Stimulated activated naive CD8-positive, alpha-beta T cell treated with anti-CD3 and anti-CD28 coated beads, Interleukin-15, amount 100 ng/mL, for 72 hours (primary cell): ENCODE measurements at places on chromosomes 7 and 10.
A peak's percentile ranks its signal among the peaks of the same experiment; 100 is the strongest.

DNA sequence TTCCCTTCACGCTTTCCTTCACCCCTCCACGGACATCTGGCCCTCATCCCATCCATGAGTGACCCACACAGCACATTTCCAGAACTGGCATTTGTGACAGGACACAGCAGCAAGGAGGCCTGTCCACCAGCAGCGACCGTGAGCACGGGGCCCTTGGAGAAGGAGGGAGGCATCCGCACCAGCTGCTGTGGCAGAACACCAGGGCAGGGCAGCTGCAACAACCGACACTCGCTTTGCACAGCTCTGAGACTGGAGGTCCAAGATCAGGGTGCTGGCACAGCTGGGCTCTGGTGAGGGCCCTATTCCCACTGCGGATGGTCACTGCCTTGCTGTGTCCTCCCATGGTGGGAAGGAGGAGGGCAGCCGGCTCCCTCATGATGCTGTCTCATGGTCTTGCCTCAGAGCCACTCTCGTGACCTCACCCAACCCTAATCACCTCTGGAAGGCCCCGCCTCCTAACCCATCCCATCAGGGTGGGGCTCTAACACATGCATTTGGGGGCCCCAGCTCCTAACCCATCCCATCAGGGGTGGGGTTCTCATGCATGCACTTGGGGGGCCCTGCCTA, 36.7 kb downstream of the PTPRN2 start:
- DNase-seq = no peak

- no peak for DNase-seq
Measured at GRCh38 chr7:55345292-55345691, 19.8 kb upstream of the LANCL2 start.

- no peak for DNase-seq
Measured at GRCh38 chr10:74797550-74797949, 28.9 kb upstream of the KAT6B start.

DNA sequence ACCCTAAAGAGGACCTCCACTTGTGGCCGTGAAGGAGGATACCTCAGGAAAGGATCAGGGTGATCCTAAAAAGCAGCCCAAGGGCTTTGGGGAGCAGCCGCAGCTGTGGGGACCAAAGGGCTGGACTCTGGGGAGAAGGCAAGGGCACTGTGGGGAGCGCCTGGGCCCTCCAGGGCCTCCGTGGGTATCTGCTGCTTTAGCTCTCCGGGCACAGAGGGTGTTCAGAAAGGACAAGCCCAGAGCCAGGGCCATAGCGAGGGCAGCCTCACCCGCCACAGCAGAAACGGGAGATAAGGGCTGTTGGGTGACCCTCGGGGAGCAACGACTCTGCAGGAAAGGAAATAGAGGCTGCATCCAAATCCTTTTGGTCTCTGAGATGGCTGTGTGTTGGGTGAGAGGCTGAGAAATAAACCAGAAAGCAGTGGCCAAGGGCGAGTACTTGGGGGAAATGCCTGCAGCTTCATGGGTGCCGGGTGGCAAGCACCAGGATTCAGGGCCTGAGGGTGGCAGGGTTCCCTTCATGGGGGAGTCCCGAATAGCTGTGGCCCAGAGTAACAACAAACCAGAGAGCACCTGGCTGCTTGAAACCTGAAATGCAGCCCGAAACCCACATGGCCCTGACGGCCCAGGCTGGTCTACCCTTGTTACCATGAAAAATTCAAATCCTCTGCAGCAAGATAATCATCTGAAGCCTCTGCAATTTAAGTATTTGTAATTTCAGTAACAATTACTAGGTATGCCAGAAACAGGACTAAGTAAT, 95.2 kb downstream of the VIPR2 start:
- no peak for DNase-seq

- DNase-seq = no peak
Measured at GRCh38 chr7:21587139-21587784, 44.4 kb downstream of the DNAH11 start.

DNA sequence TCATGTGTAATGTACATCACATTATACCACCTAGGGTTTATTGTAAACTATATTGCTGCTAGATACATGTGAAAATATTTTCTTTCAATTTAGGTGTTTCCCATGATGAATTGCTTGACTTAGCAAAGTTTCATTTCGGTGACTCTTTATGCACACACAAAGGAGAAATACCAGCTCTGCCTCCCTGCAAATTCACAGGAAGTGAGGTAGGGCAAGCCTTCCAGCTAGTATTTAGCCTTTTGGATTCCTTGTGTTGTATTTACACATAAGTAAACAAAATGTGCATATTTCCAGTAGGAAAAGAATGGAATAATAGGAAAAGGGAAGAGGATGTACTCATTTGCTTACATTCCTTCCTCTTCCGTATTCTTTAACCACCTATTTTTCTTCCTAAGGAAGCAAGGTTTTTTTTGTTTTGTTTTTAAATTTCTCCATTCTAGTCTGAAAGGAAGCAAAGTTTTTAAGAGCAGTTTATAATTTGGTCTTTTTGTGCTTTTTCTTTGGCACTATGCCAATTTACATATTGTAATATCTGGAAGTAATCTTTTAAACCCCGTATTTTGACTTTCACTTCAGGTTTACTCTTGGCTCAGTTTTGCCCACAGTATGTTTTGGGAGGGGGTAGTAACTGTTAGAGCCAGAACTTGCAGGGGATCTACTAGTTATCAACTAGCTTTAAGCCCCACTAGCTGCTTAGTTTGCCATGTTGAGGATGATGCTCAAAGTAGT, 10.4 kb downstream of the PMPCB start:
- no peak for DNase-seq

DNA sequence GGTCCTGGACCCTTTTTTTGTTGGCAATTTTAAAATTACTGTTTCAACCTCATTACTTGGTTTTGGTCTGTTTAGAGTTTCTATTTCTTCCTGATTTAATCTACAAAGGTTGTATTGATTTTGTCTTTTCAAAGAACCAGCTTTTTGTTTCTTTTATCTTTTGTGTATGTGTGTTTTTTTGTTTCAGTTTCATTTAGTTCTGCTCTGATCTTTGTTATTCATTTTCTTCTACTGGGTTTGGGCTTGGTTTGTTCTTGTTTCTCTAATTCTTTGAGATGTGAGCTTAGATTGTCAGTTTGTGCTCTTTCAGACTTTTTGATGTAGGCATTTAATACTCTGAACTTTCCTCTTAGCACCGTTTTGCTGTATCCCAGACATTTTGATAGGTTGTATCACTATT, 8.5 kb upstream of the MRPS33 start:
- DNase-seq = no peak

DNA sequence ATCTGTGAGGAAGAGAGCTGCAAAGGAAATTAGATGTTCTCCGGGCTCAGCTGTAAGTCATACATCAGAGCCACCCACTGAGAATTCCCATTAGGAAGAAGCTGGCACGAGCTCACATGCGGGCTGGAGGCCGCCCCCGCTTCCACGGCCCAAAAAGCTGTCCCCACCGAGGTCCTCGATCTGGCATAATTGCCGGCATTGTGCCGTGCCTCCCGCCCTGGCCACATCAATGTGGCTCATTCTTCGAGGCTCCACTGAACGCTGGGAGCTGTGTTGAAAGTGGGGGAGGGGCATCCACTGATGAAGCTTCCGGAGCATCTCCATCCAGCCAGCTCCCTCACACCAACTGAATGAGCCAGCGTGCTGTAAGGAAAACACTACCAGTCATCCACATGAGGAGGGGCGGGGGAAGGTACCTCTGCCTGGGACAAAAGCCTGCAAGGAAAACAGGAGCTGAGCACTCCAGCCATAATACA, 173.1 kb downstream of the PTPRN2 start:
- DNase-seq = no peak

GRCh38 chr10:33334153-33334804, at the start of gene NRP1:
Gene NRP1 (minus strand): TSS chr10:33334667. CDS start chr10:33334382, 285 bp downstream.
- peak; percentile 33 for DNase-seq

DNA sequence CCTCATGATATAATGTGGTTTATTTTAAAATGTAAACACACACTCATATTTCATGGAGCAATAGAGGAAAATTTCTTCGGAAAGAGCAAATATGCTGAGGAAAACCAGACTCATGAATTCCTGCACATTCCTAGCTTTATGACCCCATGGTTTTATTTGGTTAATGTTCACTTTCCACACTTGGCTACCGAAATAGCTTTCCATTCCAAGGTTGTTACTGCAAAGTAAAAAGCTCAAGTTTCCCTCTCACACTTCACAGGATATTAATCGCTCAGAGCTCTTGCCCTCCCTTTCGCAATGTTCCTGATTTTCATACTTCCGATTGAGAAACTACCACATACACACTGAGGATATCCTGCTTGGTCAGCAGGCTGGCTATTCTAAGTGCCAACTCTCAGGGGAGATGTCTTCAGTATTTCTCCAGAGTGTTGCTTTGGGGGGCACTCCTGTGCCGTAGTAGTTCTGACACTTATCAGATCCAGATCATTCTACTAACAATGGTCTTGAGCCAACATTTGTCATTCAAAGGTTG, 77.5 kb upstream of the STEAP1B start:
- DNase-seq = no peak

DNA sequence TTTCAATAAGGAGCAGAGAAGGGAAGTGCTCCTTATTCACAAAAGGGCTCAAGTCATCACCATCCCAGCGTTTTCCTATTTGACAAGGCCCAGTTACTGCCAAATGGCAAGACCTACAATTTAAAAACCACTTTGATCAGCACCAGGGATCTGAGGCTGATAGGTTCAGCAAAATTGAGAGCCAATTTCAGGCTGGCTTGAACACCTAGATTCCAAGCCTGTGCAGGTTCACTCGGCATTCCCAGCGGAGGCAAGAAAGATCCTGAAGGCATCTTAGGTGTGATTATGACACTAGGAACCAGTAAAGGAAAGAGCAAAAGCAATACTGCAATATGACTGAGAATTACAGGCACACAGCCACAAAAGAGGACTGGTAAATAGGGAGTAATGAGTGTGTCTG, 441.4 kb downstream of the CALN1 start:
- DNase-seq = no peak

GRCh38 chr10:57993302-57993701, 274.4 kb downstream of the IPMK start:
- DNase-seq = no peak

DNA sequence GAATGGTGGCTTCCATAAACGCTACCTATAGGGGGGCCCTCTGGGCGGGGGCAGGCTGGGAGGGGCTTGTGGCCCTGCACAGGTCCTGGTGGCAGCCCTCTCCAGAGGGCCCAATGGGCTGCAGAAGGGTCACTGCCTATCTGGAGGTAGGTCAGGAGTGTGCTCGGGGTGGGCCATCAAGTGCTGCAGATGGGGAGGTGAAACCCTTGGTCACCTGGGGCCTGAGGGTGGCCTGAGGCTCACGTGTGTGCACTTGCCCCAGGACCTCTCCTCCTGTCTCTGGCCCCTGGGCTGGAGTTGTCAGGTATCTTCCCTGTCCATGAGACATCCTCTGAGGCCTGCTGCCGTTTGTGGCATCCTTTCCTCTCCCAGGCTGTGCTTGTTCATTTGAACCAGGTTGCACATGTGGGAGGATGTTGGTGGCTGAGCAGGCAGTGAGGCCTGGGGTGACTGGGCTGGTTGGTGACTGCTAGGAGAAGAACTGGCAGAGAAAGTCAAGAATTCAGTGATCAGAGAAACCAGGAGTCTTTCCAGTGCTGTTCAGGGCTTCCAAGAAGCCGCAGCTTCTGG, 21.1 kb upstream of the SH2D4B start:
- no peak for DNase-seq

DNA sequence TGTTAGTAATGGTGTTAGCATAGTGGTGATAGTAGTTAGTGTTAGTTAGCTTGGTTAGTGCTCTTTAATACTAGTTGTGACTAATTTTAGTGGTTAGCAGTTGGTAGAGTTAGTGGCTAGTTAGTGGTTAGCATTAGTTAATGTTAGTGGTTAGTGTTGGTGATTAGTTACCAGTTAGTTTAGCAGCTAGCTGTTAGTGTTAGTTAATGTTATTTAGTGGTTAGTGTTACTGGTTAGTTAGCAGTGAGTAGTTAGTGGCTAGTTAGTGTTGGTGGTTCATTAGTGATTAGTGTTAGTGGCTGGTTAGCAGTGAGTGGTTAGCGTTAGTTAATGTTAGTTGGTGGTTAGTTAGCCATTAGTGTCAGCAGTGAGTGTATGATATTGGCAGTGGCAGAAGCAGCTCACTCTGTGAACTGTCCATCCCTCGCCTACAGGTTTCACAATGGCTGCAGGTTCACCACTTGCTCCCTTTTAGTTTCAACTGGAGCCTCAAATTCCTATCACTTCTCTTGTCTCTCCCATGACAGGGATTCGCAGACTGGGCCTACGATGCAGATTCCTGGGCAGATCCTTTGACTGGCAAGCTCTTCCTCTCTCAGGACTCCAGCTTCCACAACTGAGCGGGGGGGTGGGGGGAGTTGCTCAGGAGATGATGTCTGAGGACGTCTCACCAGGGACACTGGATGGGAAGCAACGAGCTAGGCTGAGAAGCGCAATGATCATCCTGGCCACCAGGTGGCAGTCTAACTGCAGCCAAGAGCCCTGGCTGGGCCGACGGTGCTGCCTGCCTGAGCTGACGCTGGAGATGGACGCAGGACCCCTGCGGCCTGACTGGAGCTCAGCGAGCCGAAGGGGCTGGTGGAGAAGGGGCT, 19.5 kb downstream of the GHRHR start:
- DNase-seq = peak; percentile 75

- DNase-seq = no peak
Measured at GRCh38 chr10:86651631-86652331, 2.6 kb upstream of the OPN4 start.

- no peak for DNase-seq
Measured at GRCh38 chr7:102096012-102096332, 190.7 kb upstream of the SH2B2 start.

- DNase-seq = no peak
Measured at GRCh38 chr7:68868978-68869377, 729.3 kb upstream of the AUTS2 start.

DNA sequence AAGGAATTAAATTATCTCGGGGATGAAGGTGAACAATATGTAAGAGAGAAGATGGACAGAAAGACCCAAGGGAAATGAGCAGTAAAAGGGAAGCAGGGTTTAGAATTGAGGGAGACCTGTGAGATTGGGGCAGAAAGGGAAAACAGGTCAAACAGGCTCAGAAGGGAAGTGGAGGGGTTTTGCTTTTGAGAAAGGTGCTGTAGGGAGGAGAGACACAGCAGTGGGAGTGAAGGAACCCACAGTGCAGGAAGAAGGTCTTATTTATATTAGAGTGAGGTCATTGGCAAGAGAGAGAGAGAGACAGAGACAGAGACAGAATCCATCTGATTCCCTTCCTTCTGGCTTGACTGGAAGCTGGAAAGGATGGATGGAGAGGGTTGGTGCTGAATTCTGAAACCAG, 3.5 kb upstream of the TCAF1 start:
- no peak for DNase-seq

DNA sequence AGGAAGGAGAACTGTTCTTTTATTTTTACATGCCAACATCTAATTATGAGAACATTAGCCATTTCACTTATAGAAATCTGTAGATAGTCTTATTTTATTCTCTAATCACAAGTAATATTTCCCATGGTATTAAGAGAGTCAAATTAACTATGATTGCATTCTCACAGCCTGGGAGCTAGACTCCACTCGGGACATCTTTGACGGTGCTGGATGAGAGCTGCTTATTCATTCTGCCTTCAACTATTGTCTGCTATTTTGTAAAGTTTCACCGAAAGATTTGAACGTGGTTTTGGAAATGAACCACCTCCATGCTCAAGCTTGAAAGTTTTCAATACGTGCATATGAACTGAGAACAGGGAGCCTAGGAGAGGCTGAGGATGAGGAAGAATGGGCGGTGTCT, 264.3 kb upstream of the KLF6 start:
- DNase-seq = no peak
